CD4-positive, alpha-beta T cell treated with Interleukin-4 for 1 hour (primary cell): ENCODE measurements at places on chromosomes 6 and 20.

GRCh38 chr6:163897030-163897429 lies 482.5 kb downstream of the QKI start:
- DNase-seq = no peak

GRCh38 chr6:10411971-10412460 lies 2.9 kb downstream of the TFAP2A start:
- DNase-seq = peak; percentile 58

DNA sequence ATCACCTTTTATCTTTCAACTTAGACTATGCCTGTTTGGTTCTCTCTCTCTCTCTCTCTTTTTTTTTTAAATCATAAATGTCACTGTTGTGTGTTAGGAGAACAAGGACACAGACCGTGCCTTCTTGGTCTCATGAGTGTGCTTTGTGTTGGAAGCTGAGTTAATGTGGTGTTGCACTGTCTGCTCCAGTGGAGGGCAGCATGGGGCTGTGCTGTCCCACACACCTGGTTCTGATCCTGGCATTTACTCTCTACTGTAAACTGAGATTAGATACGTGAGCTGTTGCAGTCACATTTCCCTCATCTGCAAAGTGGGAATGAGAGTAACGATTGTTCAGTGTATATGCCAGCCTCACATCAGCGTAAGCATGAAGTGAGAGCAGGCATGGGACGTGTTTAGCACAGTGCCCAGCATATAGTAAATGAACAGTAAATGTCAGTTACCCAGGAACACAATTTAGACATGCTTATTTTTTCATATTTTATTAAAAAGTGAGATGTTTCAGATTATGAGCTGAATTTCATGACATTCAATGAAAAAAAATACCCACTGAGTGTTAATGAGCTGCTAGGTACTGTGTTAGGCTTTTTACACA lies 161.1 kb downstream of the FARS2 start:
- no peak for DNase-seq

DNA sequence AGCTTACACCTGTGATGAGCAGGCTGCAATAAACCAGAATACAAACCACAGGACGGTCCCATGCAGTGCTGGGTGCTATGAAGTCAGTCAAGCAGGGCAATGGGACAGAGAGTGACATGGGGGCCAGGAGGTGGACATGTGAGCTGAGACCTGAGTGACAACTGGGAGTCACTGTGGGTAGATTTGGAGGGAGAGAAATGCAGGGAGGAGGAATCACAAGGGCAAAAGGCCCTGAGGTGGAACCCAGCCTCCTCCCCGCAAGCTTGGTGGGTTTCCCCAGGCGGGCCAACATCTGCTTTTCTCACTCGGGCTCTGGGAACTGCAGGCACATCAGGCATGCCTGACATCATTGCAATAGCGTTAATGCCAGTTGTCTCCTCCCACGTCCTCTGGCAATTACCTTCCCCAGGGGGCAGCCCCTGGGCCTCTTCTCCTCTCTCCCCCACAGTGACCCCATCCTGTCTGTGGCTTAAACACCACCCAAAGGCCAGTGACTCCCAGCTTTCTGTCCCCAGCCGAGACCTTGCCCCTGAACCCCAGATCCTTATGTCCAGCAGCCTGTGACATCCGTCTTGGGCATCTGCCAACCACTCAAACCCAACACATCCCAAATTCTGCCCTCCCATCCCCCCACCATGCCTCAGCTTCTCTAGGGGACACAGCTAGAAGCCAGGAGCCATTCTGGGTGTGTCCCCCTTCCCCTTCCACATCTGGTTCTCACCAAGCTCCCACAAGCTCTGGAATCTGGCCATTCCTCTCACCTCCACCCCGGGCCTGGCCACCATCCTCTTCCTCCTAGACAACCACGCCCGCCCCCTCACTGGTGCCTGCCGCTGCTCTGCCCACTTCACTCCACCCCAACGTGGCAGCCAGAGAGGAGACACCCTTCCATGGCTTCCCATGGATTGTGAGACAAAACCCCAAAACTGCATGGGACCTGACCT lies 28.2 kb downstream of the PDRG1 start:
- DNase-seq = no peak

- no peak for DNase-seq
These were observed 266.4 kb upstream of the PRDM1 start for GRCh38 chr6:105819745-105820144.

DNA sequence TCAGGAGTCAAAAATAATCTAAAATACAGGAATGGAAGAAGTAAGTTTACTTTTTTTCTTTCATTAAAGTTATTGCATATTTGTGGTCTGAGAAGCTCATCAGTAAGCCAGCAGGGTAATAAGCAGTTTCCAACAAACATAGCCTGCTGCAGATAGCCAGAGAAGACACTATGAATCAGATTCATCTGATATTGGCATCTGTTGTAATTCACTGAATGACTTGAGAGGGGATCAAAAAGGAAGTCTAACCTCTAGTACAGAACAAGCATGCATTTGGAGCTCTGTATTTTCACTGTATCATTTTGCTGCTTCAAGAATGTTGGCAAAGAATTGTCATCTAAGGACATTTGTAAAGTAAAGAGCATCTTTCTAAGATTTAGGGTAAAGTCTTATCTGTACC lies 53.8 kb upstream of the UFL1 start:
- no peak for DNase-seq

- no peak for DNase-seq
These were observed 268.4 kb upstream of the IRAK1BP1 start for GRCh38 chr6:78598966-78599365.

DNA sequence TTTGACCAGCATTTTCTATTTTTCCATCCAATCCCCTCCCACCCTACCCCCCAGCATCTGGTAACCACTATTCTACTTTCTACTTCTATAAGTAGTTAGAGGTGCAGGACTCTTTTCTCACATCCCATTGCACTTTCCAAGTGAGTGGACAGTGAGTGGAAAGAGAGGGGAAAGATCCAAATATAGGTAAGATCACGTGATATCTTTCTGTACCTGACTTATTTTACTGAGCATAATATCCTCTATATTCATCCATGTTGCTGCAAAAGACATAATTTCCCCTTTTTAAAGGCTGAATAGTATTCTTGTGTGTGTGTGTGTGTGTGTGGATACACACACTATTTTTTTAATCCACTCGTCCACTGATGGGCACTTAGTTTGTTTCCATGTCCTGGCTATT lies 18.1 kb downstream of the RBM24 start:
- no peak for DNase-seq

DNA sequence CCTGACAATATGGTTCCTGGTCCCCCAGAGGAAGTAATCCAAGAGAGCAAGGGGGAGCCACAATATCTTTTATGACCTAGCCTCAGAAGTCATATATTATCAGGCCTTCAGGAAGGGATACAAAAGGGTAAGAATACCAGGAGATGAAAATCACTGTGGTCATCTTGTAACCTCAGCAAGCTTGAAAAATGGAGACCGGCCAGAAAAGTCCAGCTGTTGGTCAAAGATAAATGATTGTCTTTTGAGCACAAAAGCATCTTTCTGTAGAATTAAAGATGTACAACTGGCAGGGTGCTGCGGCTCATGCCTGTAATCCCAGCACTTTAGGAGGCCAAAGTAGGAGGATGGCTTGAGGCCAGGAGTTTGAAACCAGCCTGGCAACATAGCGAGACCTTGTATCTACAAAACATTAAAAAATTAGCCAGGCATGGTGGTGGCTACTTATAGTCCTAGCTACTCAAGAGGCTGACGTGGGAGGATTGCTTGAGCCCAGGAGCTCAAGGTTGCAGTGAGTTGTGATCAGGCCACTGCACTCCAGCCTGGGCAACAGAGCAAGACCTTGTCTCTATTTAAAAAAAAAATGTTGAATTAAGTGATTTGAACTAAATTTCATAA lies 118.0 kb upstream of the MARCKS start:
- DNase-seq = no peak

GRCh38 chr20:46627234-46627633 lies 24.0 kb downstream of the SLC13A3 start:
- no peak for DNase-seq

GRCh38 chr20:31827059-31827458 lies 7.9 kb downstream of the MYLK2 start:
- no peak for DNase-seq
